ENCODE measurements at places on chromosomes 2 and 18.

DNA sequence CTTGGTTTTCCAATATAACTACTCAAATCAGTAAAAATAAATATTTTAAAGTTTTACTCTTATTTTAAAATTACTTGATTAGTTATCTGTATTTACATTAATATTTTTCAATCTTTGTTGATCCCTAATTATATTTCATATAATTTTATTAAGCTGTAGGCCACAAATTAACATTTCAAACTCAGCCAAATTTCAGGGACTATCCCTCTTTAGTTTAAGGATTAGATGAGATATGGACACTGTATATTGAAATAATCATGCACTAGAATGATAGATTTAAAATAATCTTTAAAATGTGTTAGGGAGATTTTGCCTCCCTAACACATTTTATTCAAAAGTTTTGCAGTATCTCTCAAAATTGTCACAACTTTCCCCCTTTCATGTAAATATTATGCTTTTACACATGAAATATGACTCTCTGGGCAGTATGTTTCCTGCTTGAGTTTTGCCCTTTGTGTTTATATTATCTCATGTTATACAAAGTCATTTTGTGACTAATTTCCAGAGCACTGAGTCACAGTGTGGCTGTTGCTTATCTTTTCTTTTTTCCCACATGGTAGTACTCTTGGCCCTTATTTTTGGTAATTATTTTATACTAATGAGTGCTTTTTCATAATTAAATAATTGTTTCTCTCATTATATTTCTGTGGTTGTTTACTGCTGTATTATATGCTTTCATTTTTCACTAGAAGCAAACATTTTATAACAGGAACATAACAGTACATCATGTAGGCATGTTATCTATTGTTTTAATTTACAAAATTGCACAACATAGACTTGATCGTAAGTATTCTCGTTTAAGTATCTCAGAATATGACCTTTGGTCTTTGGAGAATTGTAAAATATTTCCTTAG lies 1.2 kb downstream of the TFPI start:
- DNase-seq: no peak

- no peak for DNase-seq
These were observed 164.5 kb upstream of the ALPP start for GRCh38 chr2:232214053-232214452.

- no peak for DNase-seq
These were observed 101.2 kb downstream of the MCFD2 start for GRCh38 chr2:46814160-46814961.

GRCh38 chr2:122851161-122851560 lies 1095.7 kb downstream of the TSN start:
- no peak for DNase-seq

DNA sequence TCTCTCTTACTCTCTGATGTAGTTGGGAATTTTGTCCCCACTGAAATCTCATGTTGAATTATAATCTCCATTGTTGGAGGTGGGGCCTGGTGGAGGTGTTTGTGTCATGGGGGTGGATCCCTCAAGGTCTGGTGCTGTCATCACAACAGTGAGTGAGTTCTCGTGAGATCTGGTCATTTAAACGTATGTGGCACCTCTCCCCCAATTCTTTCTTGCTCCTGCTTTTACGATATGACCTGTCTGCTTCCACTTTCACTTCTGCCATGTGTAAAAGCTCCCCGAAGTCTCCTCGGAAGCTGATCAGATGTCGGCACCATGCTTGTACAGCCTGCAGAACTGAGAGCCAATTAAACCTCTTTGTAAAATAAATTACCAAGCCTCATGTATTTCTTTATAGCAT lies 337.8 kb upstream of the CDH2 start:
- DNase-seq: no peak

DNA sequence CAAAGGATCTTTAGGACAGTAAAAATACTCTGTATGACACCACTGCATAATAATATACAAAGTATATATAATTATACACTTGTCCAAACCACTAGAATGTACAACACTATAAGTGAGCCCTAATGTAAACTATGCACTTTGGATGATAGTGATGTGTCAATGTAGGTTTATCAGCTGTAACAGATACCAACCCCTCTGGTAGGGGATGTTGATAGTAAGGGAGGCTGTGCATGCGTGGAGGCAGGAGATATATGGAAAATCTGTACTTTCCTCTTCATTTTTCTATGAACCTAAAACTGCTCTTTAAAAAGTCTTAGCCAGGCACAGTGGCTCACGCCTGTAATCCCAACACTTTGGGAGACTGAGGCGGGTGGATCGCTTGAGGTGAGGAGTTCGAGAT lies 37.5 kb upstream of the SP3 start:
- no peak for DNase-seq

DNA sequence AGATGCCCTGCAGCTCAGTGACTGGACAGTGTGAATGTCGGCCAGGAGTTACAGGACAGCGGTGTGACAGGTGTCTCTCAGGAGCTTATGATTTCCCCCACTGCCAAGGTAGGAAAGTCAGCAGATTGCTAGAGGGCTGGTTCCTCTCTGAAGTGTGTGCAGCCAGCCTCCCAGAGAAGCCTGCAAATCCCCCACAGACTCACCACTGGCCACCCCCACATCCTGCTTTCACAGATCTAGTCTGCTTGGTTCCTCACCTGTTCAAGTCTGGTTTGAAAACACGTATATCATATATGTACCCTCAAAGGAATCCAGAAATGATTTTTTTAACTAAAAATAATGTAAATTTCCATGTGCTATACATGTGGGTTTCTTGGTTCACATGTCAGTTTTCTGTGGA lies 121.1 kb downstream of the LAMA3 start:
- peak; percentile 10 for DNase-seq

- DNase-seq: no peak
These were observed 156.4 kb downstream of the NCKAP5 start for GRCh38 chr2:133411857-133412256.

GRCh38 chr18:59715966-59716369 lies 18.7 kb upstream of the CCBE1 start:
- DNase-seq: no peak

- DNase-seq: no peak
These were observed 164.1 kb upstream of the CELF4 start for GRCh38 chr18:37729716-37730115.

DNA sequence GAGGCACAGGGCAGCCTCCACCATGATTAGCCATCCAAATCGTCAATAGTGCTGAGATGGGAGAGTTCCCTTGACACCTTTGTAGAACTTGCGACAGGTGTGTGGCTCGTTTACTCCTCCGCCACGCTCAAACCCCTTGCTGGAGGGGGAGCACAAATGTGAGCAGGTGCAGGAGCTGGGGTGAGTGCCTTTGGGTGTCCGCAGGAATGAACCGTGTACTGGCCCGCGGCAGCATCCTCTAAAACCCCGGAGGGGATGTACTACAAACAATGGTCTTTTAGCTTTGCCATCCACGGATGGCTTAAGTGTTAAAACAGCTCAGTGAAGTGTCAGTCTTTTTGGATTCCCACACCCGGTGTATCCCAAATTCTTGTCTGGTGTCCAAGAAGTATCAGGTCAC lies 21.4 kb upstream of the TDRD15 start:
- no peak for DNase-seq

DNA sequence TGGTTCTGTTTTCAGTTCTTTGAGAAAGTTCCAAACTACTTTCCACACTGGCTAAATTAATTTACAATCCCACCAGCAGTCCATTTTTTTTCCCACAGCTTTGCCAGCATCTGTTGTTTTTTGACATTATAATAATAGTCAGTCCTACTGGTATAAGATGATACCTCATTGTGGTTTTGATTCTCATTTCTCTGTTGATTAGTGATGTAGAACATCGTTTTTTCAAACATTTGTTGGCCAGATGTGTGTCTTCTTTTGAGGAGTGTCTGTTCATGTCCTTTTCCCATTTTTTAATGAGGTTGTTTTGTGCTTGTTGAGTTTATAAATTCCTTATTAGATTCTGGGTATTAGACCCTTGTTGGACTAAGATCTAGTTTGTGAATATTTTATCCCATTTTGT lies 376.8 kb upstream of the NT5C1B start:
- no peak for DNase-seq

DNA sequence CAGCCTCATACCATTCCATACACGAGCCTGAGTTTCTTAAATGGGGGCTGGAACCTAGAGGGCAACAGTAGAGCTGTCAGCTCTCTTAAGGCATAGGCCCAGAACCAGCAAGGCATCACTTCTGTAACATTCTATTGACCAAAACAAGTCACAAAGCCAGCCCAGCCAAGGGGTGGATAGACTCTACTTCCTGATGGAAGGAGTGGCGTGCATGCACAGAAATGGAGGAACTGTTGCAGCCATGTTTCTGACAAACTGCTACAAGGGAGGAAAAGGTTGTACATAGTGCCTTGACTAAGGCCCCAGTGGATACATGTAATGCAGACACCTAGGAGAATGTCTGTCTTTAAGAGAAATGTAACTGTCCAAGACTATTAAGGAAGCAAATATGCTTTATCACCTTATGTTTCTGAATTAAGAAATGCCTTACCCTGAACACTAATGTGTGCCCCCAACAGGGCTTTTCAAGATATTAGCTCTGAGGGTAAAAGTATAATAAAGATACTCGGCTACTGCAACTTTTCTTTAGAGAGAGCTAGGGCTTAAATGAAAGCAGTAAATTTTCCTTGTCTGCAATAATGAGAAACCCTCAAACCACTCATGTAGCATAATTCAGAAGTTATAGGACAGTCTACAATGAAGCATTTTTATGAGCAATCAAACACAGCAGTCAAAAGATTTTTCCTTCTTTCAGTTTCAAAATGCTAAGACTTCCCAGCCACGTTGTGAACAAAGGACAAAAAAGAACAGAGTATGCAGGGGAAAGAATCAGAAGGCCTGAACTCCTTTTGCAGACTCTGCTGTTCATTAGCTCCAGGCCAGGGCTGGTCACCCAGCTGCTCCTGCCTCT lies 35.1 kb upstream of the CDC42EP3 start:
- no peak for DNase-seq

DNA sequence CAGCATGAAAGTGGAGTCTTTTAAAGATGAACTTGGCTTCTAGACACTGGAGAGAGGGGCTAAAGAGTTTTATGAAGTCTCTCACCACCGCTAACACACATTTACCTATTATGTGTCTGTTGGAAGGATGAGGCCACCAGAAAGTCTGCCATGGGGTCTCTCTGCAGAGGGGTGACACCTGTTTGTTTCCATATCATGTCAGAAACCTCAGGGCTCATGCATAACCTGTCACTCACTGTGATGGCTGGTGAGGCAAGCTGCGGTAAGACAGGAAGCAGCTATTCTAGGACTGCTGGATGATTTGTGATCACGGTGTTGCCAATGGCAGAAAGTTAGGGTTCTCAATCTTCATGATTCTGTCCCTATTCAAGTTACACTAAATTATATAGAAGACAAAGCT lies 60.8 kb upstream of the DNMT3A start:
- no peak for DNase-seq

DNA sequence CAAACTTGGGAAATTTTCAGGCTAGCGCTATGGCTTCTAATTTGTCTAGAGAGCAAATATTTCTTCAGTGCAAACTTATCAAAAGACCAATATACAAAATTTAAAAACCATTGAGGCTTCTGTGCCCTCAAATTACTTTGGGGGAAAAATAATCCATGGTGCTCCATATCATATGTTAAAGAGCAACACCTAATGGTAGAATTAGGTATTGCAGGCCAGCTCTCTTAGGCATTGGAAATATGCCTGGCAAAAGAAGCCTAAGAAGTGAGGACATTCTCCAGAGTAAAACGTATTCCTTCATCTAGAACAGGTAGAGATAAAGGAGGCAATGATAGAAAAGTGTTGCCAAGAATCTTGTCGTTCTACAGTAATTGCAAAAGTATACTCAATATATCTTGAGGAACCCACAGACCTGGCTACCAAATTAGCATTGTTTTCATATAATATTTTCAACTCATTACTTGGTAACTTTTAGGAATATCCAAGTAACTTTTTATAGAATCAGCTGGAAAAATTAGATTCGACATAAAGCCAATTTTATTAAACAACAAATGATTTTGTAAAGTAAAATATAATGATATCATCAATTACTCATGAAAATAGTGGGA lies 401.1 kb downstream of the BCL11A start:
- no peak for DNase-seq

- DNase-seq: no peak
These were observed 822 bp downstream of the PSMG2 start for GRCh38 chr18:12703664-12704063.

GRCh38 chr18:73954268-73954667 lies 193.4 kb downstream of the FBXO15 start:
- no peak for DNase-seq

GRCh38 chr2:204794624-204795023 lies 249.3 kb downstream of the PARD3B start:
- no peak for DNase-seq

DNA sequence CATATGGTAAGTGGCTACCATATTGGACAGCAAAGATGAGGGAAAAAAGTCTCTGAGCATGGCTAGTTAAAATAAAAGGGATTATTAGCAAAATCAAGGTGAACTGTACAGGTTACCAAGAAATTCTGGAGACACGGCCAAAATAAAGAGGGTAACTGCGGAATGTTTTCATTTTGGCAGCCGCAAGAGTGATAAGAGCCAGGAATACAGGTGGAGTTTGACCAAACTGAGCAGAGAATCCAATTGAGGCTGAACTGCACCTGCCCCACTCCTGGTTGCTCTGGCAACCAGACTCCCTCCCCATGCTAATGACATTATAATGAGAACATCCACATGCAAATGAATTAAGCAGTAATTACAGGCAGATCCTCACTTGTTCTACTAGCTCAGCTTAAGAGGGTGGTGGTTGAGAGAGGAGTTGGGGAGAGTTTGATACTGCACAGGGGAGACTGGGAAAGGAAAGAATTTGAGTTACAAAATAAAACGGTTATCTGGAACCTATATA lies 18.8 kb upstream of the EPHA4 start:
- no peak for DNase-seq

DNA sequence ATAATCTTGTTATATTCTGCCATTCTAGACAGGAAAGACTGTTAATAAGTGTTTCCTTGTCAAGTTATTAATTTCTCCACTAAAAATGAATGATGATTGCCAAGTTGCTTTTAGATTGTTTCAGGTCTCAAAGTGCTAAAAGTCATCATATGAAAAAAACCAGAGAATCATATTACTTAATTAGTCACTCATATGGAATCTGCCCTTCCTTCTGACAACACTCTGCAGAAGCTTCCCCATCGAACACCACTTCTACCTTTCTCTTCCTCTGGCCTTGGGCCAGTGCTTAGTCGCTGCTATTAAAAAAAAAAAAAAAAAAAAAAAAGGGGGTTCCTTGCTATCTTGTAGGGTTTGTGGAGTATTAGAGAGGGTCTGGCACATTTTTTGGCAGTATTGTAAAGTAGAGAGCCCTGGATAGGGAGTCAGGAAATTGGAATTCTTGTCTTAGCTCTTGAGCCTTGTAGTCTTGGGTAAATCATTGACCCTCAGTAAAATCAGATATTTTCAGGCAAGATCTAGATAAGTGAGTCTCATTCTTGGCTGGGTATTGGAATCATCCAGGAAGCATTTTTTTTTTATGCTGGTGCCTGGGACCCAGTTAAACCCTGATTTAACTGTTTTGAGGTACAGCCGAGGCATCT lies 141.7 kb upstream of the CCDC68 start:
- DNase-seq: no peak

- DNase-seq: no peak
These were observed 49.2 kb downstream of the CELF4 start for GRCh38 chr18:37516361-37516853.

GRCh38 chr2:37831081-37831780 lies 93.9 kb upstream of the RMDN2 start:
- no peak for DNase-seq

All from stimulated activated CD8-positive, alpha-beta memory T cell treated with anti-CD3 and anti-CD28 coated beads, Interleukin-12 subunit alpha, Interleukin-12 subunit beta, amount 100 ng/mL, for 4 hours (primary cell).